ENCODE measurements at places on chromosomes 1 and 21.

GRCh38 chr1:94871031-94871430 lies 50.9 kb downstream of the SLC44A3 start:
- DNase-seq: no peak

DNA sequence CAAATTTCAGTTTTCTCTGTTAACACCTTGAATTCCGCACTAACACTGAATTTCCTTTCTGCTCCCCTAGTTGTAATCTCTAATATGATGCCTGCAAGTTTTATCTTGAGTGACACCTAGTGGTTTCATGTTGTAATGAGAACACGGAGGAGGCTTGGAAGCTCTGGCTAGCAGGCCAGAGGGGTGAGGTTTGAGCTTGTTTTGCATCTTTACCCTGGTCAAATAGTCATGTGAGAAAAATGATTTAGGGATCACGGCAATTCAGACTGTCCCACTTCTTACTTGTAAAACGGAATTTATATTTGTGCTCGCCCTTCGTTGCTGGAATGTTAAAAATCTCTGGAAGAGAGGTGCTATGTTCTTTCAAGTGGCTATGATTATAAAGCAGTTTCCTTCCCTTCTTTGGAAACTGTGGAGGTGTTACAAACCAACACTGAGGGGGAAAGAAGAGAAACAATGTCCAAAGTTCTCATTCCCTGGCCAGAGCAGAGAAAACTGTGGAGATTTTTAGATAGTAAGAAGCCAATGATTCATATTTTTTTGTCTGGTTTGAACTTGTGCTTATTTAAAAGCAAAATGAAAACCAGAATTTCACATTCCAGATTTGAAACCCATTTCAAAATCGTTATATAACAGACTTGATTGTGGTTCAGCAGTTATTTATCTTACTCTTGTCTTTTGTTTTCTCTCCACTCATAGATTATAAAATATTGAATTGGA lies 5.3 kb upstream of the MROH9 start:
- peak; percentile 15 for DNase-seq

DNA sequence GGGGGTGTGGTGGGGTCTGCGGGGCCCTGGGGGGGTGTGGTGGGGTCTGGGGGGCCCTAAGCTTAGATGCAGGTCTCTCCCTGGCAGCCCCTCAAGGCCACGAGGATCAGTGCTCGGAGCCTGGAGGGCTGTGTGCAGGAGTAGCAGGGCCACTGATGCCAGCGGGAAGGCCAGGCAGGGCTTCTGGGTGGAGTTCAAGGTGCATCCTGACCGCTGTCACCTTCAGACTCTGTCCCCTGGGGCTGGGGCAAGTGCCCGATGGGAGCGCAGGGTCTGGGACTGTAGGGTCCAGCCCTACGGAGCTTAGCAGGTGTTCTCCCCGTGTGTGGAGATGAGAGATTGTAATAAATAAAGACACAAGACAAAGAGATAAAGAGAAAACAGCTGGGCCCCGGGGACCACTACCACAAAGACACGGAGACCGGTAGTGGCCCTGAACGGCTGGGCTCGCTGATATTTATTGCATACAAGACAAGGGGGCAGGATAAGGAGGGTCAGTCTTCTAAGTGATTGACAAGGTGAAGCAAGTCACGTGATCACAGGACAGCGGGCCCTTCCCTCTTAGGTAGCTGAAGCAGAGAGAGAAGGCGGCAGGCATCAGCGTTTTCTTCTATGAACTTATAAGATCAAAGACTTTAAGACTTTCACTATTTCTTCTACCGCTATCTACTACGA lies 8.7 kb downstream of the RNF223 start:
- no peak for DNase-seq

DNA sequence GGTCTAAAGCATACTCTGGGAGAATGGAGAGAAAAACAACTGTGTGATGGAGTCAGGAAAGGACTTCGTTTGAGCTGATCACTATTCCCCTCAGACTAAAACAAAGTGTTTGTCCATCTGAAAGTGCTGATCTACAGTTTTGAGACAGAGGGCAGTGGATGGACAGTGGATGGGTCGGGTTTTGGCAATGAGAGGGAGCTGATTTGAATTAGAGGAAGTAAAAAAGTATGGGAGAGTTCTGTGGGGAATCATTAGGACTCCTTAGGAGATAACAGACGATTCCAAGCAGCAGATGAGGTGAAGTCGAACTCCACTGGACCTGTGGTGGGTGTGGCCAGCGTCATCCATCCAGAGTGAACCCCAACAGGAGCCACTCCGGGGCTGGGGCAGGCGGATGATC lies 62.3 kb downstream of the PTGS2 start:
- DNase-seq: no peak

DNA sequence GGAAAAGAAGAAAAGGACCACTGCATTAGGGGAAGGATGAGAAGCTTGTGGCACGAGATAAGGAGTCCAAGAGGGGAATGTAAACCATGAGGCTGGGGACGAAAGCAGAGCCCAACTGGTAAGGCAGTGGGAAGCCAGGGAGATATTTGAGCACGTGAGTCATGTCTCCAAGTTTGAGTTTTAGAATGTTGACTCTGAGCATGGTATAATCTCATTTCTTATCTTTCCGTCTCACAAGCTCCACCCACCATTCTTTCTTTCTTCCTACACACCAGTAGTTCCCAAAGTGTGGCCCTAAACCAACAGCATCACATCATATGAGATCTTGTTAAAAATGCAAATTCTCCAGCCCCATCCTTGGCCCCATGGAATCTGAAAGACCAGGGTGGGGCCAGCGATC lies 145.3 kb downstream of the PLPP3 start:
- no peak for DNase-seq

DNA sequence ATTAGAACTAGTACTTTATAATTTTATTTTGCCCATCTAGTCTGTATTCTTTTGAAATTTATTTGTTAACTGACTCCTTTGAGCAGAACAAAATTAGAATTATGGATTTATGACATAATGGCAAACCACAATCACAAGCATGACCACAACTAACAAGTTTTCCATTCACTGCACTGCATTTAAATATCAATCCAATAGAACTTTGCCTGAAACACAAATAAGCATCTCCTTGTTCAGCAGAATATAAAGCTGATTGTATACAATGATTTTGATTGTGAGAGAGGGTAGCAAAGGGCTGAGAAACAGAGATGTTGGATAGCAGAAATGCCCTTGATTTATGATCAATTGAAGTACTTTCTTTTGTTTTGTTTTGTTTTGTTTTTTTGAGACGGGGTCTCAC lies 495.5 kb upstream of the RGS18 start:
- no peak for DNase-seq

GRCh38 chr1:21657456-21658190 lies 11.5 kb downstream of the RAP1GAP start:
- no peak for DNase-seq

DNA sequence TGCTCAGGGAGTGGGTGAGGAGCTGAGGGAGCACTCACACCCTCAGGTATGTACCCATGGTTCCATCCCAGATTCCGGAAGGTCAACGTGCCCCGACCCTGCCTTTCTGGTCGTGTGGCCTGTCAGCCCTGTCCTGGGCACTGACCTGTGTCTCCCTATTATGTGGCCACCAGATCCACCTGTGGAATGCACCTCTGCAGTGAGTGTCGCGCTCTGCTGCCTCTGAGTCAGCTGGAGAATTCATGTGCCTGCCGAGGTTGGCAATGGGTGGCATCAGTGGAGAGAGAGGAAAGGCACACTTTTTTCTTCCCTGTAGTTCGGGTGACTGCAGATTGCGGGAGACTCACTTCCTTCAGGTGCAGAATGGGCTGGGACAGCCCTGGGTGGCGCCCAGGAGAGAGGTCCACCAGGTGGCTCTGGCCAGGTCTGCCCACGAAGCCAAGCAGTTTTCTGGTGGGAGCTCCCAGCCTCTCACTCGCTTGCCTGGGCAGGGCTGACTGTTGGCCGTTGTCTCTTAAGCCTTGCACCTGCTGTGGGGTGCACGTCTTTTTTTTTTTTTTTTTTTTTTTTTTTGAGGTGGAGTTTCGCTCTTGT lies 176.1 kb upstream of the TMEM51 start:
- no peak for DNase-seq

- no peak for DNase-seq
Measured at GRCh38 chr1:154117642-154118041, 37.2 kb downstream of the NUP210L start.

DNA sequence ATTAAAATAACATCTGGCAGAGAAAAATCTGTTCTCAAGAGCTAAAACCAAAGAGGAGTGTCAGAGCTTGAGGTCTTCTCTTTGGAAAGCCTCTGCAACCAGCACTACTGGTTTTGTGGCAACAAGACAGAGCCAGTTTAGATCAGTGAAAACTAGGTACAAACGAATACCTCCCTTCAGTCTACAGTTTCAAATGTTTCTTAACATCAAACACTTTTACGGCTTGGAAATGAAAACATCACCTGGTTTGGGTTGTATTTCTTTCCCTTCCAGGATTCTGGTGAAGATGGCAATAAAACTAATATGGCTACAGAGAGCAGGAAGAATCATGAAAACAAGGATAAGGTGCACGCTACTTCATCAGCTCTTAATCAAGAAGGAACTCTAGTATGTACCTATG lies 339.4 kb upstream of the ESRRG start:
- no peak for DNase-seq

DNA sequence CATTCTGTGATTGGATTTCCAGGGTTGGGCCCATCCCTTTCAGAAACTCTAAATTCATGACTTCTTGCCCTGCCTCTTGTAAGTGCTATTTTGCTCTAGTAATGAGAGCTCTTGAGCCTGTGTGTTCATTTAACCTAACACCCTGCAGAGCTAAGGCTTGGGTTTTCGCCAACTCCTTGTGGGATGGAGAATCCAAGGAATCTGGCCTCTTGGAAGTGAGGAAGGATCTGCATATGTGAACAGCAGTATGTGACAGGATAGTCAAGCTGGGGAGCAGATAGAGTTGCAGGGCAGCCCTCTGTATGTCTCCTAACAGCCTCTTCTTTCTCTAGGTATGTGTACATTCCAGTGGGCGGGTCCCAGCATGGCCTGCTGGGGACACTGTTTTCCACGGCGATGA lies 258.9 kb downstream of the HHAT start:
- DNase-seq: no peak

Data from memory B cell (primary cell).